ENCODE measurements at places on chromosomes 7 and 10. TPM values are rescaled to one million over a fixed set of nuclear protein-coding genes. Genes with fewer than 3 reads are reported as not detected.

- no peak for DNase-seq
These were observed 62.4 kb downstream of the COA1 start for GRCh38 chr7:43666938-43667337.

- no peak for DNase-seq
These were observed 21.2 kb downstream of the BPGM start for GRCh38 chr7:134667899-134668298.

DNA sequence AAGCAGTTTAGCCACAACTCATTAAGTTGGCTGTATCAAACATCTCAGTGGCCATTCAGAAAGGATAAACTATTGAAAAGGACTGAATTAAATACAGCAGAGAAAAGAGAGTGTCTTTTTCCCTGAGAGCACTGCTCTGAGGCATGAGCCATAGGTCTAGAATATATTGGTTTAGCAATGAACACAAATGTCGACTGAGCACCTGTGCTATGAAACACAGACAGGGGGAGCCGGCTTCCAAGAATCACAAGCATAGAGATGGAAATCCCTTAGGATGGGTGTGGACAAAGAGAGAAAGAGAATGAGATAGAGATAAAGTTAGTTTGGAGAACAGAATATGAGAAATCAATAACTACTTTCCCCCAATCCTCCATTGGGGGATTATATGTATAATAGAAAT is 54.8 kb downstream of the DGKI start:
- DNase-seq = no peak

The NUP205 gene
- 48.2 TPM for polyA plus RNA-seq

DNA sequence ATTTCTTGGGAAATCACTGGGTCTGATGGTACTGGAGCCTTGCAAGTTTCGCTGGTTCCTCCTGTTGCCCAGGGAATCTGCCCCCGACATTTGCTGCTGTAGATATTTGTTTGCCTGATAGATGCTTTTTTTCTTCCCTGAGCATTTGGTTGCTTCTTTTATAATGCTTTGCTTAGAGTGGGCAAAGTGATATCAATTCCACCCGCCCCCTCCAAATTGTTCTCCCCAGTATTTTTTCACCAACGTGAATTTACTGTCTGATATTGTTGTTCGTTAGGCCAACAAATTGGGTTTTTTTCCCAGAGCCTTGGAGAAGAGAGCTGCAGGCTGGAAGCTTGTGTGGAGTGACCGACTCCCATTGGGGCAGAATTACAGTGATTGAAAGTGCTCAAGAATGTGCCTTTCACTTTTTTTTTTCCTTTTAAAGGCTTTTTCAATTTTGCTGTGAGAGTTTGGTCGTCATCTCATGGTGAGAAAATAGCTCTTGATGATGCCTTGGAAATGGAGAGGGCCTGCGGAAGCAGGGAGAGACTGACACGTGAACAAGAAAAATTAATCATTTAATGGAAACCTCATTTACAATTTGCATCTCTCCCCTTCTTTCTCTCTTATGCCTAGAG is 2.5 kb downstream of the GRK5 start:
- DNase-seq = no peak

GRCh38 chr10:932589-932988 is 1.1 kb upstream of the LARP4B start:
- DNase-seq = peak; percentile 39

DNA sequence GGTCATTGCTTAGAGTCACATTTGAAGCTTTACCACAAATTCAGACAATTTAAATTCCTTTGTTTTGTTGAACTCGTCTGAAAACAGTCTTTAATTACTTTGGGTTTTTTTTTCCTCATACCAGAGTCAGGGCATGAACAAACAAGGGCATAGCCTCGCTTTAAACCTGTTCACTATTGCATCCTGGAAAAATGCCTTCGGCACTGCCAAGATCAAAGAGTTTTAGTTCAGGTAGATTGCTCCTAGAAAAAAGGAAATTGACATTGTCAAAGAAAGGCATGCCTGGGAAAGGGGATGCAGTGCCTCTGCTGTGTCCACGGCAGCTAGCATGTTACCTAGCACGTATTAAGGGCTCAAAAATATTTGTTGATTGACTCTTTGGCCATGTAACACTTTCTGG is 235.1 kb downstream of the ARHGAP21 start:
- no peak for DNase-seq

DNA sequence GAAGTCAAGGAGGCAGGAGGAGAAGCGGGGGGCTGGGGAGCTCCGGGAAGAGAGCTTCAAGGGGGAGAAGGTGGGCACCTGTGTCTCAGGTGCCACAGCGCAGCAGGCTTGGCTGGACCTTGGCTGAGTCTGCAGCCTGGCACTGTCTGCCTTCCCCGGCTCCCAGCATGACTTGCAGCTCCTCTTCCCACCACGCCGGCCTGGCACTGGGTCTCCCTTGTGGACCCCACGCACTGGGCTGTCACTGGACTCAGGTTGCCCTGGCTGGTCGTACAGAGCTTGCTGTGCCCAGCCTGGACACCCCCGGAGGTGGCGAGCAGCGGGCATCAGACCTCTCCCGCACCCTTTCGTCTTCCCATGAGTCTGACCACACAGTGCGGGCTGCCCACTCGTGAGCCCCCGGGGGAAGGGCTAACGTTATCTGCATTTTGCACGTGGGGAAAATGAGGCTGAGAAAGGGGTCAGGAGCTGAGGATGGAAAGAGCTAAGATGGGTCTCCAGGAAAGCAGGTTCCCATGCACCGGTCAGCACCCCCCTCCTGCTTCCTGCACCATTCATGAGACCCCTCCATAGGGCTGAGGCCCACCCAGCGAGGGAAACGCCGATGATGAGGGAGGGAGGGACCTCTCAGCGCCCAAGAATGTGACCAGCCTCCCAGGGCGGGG is 40.3 kb upstream of the PSMG3 start:
- peak; percentile 33 for DNase-seq

The MMRN2 gene
- polyA plus RNA-seq = 0.05 TPM

DNA sequence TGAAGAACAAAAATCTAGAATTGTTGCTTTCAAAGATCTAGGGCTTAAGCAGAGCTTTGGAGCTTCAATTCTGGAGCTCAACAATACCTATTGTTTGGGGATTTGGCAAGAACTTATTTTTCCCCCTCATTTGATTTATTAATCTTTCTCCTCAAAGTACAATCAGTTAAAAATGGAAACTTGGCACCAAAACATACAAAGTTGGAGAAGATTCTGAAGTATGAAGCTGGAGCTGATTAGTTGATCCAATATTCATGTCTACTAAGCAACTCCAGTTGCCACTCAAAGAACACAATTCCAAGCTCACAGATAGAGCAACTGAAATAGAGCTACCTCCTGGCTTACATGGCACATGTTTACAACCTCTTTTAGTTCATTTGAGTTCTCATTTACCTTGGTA is 3.8 kb downstream of the FAM13C start:
- no peak for DNase-seq

DNA sequence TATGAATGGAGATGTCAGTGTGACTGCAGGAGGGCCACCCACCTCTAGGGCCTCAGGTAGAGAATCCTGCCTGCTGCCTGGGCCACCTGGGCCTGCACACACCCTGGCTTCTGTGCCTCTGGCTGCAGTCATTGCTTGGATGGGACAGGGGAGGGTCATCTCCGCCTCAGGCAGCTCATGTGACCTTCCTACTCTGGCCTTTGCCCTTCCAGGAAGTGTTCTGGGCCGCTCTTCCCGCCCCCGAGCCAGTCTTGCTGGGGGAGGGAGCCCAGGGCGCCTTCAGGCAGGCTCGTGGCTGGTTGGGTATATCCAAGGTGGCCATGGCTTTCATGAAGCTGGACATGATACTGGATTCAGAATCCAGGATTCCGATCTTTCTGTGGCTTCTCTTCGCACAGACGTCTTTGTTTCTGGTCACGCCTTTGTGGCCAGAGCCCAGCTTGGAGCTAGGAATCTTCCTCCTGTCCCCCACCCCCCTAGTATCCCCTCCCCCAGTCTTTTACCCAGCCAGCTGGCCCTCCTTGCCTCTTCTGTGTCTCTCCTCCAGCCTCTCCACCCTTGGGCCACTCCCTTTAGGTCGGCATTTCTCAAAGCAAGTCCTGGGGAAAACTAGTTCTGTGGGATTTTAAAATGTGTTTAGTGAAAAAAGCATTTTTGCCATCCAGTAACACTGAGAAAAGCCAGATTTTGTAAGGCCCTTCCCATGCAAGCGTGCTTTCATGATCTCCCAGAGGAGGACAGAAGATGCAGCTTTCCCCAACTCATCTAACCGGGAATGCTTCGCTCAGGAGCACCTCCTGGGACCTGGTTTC is 119.6 kb downstream of the ZMIZ1 start:
- no peak for DNase-seq

The LLCFC1 gene
- polyA plus RNA-seq = not detected

DNA sequence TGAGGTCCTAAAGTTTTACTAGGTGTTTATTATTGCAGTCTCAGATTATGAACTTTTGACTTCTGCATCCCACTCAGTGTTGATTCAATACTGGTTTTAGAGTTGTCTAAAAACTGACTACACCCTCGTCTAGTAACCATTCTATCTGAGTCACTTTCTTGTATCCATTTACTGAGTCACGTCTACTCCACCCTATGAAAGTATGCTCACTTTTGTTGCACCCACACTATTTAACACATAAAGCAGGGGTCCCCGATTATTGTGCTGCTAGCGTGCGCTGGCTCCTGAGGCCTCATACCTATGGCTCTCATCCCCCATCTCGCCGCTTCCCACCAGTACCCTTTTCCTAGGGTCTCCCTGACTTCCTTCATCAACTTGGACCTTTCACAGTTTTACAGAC is 2.0 kb downstream of the SAMD9 start:
- DNase-seq = no peak

The AOAH gene
- not detected for polyA plus RNA-seq

DNA sequence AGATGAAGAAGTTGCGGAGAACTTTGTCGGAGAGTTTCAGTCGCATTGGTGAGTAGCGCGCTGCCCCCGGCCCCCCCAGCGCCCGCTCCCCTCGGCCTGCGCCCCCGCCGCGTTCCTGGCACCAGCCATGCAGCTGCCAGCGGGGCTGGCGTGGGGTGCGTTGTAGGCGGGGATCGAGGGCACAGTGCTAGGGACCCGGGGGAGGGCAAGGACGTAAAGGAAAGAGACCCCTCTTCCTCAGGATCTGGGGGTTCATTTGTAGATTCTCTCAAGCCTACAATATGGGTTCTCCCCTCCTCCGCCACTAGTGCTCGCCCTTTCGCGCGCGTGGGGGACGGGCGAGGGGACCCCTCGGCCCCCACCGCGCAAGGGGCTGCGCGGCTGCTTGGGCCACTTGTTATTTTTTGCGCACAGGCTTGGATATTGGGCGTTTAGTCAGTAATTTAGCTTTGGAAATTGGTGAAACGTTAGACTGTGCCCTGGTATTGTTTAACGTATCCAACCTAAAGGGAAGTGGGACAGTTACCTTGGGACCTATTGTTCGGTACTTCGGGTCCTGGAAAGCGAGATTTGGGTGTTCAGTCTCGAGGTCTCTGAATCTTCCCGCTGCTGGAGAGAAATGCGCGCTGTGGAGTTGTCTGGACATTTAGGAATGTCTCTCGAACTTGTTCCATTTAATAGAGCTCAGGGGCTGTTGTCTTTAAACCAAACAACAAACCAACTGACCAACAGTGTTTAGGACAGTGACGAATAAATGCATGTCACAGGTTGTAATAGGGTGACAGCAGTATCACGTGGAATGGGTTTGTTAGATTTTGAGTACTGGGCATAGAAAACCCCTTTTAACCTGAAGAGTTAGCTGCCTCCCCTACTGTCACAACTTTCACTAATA is 796 bp downstream of the CDK14 start:
- peak; percentile 82 for DNase-seq

GRCh38 chr10:86164174-86164774 is 202.3 kb downstream of the GRID1 start:
- DNase-seq = no peak

GRCh38 chr7:88281749-88282148 is 24.9 kb downstream of the STEAP4 start:
- no peak for DNase-seq

- no peak for DNase-seq
These were observed 100.1 kb upstream of the PTN start for GRCh38 chr7:137443616-137444015.

The UPK3BL1 gene
- polyA plus RNA-seq = 20.6 TPM

The MEOX2 gene
- not detected for polyA plus RNA-seq

GRCh38 chr7:144720149-144720548 is 115.7 kb downstream of the TPK1 start:
- no peak for DNase-seq

GRCh38 chr7:149869867-149870266 is 3.9 kb upstream of the ATP6V0E2 start:
- DNase-seq = no peak

DNA sequence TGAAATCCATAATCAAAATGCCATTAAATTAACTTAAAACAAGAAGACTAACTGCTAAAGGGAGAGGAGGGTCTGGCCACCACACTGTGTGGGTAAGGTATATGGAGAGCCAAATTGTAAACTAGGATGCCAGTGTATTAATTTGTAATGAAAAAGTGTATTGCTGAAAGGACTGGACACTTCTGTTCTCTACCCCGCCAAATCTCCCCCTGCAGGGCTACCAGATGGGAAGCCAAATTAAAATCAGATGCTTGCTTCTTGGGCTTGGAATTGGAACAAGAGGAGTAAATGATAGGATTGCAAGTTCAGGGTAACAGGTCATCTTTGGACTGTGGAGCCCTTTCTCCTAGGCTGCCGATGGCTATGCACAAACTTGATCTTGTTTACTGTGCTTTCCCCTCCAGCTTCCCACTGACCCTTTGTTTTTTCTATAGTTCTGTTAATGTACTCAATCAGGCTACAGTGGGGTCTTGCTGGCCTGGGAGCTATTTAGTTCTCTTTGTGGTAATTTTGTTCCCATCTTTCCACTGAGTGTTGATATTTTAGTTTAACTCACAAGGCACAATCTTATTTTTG is 932.1 kb upstream of the C7orf33 start:
- DNase-seq = peak; percentile 78

- no peak for DNase-seq
These were observed 188.4 kb downstream of the CYP26A1 start for GRCh38 chr10:93261961-93262610.

- no peak for DNase-seq
These were observed 10.1 kb downstream of the ITGB8 start for GRCh38 chr7:20340839-20341238.

The HMX3 gene
- polyA plus RNA-seq = not detected

DNA sequence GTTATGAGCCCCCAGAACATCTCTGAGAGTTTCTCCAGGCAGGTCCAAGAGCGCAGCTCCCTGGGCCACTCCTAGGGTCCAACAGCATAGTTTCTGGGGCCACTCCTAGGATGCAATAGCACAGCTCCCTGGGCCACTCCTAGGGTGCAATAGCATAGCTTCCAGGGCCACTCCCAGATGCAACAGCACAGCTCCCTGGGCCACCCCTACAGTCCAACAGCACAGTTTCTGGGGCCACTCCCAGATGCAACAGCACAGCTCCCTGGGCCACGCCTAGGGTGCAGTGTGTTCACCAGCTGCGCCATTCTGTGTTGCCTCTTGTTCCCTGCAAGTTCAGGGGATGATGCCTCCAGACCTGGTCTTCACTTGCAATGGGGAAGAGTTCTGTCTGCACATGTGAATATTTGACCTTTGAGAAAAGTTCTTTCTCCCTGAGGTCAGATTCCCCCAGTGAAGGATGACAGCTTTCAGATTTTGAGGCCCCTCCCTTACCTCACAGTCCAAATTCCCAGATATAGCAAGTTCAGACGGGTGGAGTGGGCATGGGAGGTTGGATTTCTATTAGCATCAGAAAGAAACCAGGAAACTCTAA is 43.0 kb upstream of the LEP start:
- DNase-seq = no peak
